ENCODE measurements at places on chromosomes 4 and X.

DNA sequence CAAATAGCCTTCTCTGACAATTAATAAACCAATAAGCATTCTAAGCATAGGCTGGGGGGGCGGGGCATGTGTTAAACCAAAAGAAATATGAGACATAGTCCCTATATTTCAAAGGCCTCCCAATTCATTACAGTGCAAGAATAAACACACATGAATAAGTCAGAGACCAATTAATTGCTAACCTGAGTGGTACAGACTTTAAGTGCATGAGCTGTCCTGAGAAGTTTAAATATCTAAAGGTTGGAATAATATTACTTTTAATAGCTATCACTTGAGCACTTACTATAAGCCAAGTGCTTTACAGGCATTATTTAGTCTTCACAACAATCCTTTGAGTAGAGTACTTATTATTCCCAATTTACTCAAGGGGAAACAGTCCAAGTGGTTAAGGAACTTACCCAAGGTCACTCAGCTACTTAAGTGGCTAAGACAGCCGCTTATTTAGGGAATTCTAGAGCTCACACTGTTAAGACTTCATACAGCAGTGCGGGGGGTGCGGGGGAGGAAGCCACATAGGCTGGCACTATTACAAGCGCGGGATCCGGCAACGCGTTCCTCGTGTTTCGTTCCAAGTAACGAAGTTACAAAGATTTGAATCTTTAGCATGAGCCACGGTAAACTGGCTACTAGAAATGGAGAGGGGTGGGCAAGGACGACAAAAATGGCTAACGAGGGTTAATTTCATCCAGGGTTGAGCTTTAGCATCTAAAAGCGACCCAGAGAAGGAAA is 1.4 kb downstream of the THOC2 start:
- no peak for DNase-seq

GRCh38 chr4:88791274-88791673 is 93.6 kb upstream of the NAP1L5 start:
- no peak for DNase-seq

DNA sequence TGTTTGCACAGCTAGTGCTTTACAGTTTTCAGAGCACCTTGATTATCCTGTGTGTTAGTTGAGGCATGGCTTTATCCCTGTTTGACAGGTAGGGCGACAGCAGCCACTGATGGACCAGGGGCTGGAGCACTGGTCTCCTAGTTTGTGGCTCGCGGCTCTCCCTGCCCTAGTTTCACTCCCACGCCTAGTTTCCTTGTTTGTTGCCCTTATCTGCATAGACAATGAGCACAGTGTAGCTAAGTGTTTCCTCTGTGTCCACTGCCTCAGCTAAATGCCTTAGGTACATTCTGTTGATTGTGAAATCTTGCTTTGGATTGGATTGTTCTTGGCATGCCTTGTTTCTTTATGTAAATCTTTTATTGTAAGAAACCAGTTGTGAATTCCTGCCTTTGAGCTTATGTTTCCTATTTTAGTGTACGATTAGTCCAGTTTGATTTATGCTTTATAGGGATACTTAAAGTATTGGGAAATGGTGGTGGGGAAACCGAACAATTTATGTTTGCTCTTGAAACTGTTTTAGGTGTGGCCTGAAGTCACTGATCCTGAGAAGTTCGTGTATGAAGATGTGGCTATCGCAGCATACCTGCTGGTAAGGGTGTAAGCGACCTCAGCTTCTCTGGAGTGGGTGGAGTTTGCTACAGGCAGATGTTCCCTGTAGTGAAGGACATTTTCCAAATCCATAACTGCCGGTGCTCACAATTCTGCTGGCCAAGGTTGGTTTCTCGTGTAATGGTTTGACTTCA is 11.0 kb downstream of the TRMT44 start:
- DNase-seq, result no peak

GRCh38 chrX:109685656-109686078 is 47.4 kb downstream of the ACSL4 start:
- DNase-seq, result no peak

DNA sequence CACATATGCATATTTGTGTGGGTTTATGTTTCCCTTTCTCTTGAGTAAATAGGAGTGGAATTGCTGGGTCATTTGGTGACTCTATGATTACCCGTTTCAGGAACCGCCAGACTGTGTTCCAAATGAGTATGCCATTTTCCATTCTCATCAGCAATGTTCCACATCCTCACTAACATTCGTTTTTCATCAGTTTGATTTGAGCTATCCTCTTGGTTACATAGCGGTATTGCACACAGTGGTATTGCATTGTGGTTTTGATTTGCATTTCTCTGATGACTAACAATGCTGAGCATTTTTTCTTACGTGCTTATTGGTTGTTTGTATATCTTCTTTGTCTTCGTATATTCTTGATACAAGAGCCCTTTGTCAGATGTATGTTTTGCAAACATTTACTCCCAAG is 218.0 kb upstream of the AMOT start:
- no peak for DNase-seq

- no peak for DNase-seq
Observed at GRCh38 chr4:2357821-2358745, 60.4 kb downstream of the ZFYVE28 start.

GRCh38 chr4:126172126-126172525 is 857.4 kb downstream of the FAT4 start:
- DNase-seq, result no peak

DNA sequence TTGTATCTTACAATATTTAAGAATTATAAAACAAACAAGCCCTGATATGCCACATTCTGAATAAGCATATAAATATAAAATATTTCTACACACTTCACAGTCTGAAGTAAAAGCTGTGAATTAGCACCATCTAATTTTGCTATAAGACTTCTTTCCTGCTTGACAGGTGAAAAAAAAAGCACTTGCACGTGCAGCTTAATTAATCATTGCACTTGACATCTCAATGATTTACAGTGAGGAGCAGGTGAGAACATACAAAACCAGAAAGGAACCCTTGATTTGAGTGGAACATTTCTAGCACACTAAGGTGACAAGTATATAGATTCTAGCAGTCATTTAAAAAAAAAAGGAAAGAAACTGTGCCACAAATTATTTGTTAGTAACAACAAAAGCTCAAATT is 47.9 kb downstream of the CHIC2 start:
- no peak for DNase-seq

GRCh38 chrX:39159921-39160507 is 358.8 kb downstream of the MID1IP1 start:
- no peak for DNase-seq

DNA sequence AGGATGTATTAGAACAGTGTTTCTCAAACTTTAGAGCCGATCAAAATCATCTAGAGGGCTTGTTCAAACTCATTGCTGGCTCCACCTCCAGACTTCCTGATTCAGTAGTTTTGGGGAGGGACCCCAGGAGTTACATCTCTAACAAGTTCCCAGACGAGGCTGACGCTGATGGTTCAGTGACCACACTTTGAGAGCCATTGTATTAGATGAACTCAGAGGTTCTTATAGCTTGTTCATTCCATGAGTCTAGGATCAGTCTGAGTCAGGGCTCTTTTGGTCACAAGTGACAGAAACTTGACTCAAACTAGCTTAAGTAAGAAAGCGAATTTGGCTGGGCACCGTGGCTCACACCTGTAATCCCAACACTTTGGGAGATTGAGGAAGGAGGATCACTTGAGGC is 11.5 kb upstream of the ADGRG2 start:
- DNase-seq, result no peak

DNA sequence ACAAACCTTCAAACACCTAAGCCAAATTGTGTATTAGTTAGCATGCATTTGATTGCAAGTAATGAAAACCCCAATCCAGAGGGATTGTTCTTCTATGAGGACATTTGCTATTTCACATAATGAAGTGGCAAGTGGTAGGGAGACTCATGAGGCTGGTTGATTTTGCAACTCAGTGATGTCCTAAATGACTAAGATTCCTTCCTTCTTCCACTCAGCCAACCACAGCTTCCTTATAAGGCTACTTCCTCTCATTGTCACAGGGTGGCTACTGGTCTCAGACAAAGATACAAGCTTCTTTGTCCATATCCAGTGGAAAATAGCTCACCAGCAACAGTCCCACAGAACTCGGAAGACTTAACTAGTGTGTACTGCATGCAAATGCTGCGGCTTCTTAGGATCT is 5.3 kb upstream of the OTC start:
- DNase-seq, result no peak

DNA sequence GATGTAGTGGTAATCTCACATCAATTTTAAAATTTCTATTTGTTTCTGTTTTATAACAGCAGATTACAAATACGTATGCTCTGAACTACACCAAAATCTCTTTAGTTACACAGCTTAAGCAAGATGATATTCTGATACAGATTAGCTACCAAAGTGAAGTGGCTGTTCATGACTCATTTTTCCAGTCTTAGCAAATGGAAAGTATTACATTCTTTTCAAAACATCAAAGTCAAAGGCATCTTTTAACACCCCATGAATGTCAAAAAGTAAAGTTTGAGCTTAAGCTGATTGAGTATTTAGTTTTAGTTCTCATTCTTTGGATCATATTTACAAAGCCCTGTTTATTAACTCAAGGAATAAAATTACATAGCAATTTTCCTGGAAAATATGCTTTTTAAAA is 6.6 kb upstream of the HPGDS start:
- DNase-seq, result no peak

- DNase-seq, result no peak
Observed at GRCh38 chr4:822361-823175, 3.4 kb downstream of the CPLX1 start.

GRCh38 chr4:159237975-159238374 is 135.1 kb downstream of the RAPGEF2 start:
- no peak for DNase-seq

DNA sequence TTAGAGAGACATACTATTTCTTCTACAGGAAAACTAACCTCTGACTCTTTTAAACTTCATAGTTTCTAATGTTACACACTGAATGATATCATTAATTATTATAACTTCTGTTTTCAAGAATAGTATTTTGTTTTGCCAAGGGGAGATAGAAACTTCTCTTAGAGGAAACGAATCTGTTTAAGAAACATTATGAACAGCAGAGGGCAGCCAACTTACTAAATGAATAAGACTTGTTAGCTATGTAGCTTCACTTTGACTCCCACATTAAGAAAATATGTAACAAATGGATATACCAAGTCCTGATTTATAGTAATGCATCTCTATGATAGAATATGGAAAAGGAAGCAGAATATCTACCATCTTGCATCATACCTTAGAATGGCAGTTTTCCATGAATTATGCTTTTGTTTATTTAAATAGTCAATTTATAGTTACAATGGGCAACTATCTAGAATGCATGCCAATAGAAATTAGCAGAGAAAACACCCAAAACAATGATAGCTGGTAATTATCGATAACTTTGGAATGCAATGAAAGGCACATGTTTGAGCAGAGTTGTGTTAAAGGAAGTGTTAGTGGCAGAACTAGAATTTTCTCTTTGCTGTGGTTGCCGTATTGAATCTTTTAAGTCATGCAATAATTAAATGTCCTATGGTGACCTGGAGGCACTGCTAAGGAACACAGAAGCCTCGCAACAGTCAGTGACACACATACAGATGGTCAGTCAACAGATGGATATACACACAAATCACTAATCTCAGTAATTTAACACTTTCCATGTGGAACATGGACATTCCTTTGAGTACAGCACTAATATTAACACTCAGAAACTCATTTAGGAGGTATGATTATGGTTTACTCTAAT is 105.7 kb upstream of the PDLIM3 start:
- DNase-seq, result no peak

DNA sequence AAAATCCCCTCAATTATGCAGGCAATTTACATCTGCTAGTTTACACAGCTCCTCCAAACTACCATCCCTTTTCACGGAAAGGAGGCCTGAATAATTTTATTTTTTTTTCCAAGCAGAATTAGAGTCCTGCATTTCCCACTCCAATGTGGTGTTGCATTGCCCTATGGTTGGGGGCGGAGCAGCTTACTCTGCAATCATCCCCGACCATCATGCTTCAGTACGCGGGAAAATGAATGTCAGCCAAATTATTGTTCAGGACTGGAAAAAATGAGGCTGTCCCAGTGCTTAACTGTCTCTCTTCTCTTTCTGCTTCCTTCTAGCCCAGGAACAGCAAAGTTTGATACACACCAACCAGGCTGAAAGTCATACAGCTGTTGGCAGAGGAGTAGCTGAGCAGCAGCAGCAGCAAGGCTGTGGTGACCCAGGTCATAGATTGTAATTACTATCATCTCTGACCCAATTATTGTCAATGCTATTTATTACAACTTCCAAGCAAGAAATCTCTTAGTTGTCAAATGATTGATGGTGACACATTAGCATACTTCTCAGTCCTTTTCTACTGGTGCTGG is 28.3 kb downstream of the MMRN1 start:
- DNase-seq, result no peak

GRCh38 chr4:3391422-3391821 is 50.3 kb upstream of the HGFAC start:
- no peak for DNase-seq

DNA sequence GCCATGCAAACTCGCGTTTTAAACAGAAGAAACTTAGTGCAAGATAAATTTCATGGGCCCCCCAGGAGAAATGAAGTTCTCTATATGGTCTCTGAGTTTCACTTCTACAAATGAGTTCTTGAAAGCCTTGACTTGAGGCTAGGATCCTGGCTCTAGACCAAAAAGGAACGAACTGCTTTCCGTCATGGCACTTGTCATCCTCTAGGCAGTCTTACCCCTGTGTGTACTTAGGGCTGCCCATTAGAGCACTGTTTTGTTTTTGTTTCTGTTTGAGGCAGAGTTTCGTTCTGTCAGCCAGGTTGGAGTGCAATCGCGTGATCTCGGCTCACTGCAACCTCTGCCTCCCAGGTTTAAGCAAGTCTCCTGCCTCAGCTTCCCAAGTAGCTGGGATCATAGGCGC is 29.0 kb downstream of the RNF4 start:
- no peak for DNase-seq

DNA sequence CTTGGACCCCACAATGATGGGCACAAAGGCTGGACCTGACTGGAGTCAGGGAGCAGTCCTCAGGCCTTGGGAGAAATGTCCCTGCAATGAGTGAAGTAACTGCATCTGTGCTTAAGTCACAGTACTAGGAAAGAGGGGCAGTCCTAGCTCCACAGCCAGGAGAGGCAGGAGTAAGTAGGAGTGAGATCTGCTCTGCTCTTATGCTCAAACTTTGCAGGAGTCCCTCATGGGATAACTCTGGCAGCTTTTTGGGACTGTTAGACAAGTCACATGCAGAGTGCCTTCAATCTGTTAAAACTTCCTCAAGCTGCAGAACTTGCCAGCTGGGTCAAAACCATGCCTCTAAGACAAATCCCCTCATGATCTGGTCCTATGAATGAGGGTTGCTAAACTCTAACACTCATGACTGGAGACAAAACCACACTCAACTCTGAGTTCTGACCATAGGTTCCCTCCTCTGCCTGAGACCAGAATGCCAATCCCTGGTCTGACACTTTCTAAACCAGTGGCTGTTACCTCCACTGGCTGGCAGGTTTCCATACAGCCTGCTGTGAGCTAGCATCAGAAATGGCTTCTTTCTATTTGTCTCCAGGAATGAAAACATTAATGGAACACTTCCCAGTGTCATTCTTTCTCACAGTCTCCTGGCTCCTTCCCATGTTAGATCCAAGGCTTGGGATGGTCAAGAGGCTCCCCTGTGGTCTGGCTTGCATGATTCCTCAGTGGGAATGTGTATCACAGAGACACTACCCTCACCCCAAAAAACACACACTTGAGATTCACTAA is 819.3 kb downstream of the PCDH7 start:
- DNase-seq, result no peak

Measured in breast epithelium (tissue), 4 donors.